ENCODE measurements at places on chromosomes 7 and 10.

DNA sequence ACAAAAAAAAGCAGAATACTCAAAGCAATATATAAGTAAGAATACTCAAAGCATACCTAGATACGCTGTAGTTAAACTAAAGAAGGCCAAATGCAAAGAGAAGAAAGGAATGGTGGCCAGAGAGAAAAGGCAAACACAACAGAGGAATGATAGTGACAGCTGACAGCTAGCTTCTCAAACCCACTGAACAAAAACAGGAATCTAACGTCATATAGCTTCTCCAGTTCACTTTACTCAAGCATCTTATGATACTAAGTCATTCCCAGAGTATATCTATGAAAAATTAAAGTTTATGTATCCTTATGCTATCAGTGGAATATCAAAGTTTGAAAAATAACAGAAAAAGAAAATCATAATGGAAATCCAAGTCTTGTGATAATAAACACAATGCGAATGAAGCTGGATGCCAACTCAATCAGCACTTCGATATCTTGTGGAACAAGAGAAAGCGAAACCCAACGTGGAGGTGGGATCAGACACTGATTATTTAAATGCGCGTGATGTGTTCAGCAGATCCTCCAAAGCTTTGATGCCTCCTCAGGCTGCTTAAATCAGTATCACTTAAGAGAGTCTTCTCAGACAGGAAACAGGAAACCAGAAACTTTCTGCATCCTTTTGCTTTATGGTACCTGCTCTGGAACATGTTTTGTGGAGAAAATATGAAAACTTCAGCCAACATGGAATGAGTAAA lies 102.8 kb downstream of the PIP4K2A start:
- no peak for DNase-seq

DNA sequence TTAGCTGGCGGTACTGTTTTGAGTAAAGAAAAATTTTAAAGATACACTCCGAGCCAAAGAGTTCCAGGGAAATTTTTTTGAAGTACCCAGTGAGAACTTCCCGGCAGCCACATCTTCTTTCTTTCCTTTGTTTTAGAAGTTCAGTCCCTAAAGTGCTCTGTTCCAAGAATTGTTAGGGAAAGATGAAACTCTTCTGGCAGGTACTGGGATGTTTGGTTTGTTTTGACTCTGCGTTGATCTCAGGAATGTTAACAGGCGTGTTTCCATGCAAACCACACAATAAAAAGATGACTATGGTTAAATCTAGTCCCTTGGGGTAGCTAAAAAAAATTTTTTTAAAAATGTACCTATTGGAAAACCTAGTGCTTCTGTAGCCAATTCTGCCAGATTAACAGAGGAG lies 224.7 kb upstream of the PHYHIPL start:
- peak; percentile 18 for DNase-seq

DNA sequence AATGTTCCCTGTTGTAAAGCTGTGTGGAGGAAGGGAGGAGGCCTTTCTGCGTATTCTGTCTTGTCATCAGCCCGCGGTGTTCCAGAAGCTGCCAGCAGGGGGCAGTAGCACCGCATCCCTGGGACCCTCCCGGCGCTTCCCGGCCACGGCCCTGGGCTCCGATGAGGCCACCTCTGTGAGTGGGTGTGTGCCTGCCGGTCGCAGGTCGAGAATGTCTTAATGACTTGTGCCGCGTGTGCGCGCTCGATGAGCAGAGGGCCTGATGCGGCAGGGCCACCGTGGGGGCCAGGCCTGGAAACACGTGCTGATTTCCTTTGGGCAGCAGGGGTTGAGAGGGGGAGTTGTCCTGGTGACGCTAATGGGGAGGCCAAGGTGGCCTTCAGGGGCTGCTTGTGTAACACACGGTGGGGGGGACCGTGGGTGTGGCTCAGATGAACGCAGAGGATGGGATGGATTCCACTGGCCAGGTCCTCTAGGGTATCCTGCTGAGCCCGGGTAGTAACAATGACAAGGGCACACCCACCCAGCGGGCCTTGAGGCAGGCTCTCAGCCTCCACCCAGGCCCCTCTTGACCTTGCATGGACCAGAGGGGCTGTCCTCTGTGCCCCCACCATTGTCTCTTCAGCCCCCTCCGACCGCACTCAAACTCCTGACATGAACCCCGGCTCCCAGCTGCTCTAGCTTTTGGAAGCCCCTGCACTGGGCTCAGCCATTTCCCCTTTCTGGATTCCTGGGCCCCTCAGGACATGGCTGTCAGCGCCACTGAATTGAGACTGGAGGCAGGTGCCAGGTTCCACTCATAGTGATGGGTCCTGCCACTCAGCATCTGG lies 135.9 kb upstream of the PODXL start:
- no peak for DNase-seq

GRCh38 chr10:51875610-51876009 lies 176.2 kb upstream of the CSTF2T start:
- DNase-seq, result no peak

GRCh38 chr10:131059881-131060280 lies 251.6 kb downstream of the TCERG1L start:
- no peak for DNase-seq

DNA sequence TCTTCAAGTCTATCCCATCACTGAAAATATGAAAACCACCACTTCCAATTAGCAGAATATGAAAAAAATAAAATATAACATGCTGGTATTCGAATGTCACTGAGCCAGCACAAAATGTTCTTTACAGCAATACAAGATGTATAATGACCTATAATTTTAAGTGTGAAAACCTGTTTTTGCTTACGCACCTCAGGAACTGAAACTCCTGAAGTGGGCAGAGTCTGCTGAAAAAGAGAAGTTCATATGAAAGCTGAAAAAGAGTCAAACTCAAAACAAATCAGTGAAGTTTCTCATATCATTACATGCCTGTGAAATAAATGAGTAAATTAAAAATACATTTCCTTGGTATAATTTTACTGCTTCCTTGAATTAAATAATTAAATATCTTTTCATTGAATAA lies 272.5 kb downstream of the DGKB start:
- no peak for DNase-seq

DNA sequence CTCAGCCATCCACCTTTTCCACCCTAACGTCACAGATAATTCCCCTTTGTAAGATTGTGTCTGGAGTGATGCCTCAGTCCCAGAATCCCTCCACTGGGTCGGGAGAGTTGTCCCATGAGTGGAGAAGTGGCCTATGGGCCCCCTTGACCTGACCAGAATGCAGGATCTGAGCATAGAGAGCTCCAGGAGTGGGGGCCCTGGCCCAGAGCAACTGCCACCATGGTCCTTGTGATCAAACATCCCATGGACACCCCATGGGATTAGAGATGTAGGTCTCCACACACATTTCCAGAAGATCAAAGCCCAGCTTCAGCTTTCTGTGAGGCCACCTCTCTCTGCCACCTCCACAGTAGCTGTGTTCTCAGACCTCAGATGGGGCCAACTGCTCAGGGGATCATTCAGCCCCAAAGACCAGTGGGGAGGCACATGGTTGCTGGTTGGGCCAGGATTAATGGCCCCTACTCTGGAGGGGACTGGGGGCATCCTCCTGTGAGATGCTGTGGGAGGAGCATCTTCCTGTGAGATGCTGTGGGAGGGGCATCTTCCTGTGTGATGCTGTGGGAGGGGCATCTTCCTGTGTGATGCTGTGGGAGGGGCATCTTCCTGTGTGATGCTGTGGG lies 28.5 kb upstream of the DPYSL4 start:
- no peak for DNase-seq

- no peak for DNase-seq
Measured at GRCh38 chr10:74963549-74963948, 137.1 kb downstream of the KAT6B start.

- DNase-seq, result no peak
Measured at GRCh38 chr10:37619336-37619735, 238.1 kb downstream of the ZNF248 start.

- DNase-seq, result no peak
Measured at GRCh38 chr7:134660961-134661376, 14.3 kb downstream of the BPGM start.

DNA sequence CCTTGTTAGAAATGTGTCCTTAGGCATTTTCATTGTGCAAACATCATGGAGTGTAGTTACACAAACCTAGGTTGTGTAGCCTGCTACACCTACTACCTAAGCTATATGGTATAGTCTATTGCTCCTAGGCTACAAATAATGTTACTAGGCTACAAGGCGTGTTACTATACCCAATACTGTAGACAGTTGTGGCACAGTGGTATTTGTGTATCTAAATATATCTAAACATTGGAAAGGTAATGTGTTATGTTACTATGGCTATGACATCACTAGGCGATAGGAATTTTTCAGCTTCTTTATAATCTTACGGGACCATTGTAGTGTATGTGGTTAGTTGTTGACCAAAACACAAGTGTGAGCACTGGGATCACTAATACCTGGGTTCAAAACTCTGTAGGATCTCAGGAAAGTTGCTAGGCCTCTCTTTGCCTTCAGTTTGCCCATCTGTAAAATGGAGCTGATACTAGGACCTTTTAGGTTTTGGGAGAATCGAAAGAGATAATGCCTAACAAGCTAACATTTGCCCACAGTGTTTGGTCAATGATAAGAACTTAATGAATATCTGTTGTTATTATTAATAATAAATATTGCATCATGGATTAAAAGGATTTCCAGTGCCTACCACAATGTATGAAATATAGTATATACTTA lies 2.7 kb downstream of the BICC1 start:
- DNase-seq, result no peak

- no peak for DNase-seq
Measured at GRCh38 chr10:50464004-50464409, 159.7 kb downstream of the SGMS1 start.

DNA sequence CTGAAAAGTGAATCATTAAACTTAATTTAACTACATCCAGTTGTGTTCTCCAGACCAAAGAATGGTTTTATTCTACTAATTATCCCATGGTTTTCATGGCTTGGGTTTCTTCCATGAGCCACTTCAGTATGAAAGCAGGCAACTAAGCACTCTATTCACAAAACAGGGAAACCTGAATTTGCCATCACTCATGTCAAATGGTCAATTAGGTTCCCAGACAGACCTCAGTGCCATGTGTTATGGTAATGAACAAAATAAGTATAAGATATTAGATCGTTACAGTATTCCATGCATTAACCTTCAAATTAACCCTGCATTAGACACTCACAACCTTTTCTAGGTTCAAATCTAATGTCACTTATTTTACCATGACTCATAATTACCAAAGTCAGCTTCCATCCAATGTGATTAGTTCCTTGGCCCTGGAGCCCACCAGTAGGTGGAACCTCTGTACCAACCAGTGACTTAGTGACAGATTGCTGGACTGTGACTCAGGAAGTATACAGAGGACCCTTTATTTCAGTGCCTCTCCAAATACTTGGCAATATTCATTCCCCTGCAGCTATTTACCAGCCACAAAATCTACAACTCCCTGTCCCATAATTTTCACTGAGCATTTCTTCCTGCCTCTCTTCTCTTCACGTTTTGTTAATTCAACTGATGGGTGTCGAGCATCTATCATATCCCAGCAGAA lies 1270.2 kb upstream of the SORCS1 start:
- no peak for DNase-seq

DNA sequence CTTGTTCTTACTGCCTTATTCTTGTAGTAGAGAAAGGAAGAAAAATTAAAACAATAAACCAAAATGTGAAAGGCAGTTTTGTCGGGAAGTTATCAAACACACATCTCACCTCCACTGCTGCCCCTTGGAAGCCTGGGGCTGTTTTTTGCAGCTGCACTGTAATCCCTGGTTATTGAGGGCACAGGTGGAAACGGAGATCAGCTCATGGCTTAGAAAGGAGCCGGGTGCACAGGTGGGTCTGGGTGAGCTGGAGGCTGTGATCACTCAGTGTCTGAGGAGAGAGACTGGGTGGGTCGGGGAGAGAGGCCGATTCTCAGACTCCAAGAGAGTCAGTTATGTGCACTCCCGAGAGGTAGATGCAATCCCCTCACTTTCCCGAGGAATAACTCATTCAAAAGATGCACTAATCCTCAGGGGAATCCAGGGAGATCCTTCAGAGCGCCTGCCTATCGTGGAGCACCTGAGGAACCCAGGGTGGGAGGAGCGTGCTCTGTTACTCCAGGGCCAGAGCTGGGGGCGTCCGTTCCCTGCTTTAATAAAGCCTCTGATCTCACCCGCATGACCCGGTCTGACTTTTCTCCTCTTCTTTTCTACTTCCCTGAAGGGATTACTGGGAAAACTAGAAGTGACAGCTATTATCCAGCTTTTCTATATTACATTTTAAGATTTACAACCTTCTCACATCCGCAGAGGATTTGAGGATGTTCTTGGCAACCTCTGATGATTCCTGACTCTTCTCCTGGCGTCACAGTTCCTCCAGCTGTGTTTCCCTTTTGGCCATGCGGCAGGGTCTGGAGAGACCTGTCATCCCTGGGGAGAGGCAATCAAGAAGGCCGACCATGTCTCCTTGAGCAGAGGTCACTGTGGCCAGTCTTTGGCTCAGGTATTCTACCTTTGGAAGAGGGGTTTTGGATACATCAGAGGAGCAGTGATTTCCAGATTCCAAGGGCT lies 82.1 kb downstream of the CAMK1D start:
- DNase-seq, result no peak

GRCh38 chr7:80018941-80019808 lies 115.5 kb upstream of the GNAI1 start:
- peak; percentile 11 for DNase-seq

DNA sequence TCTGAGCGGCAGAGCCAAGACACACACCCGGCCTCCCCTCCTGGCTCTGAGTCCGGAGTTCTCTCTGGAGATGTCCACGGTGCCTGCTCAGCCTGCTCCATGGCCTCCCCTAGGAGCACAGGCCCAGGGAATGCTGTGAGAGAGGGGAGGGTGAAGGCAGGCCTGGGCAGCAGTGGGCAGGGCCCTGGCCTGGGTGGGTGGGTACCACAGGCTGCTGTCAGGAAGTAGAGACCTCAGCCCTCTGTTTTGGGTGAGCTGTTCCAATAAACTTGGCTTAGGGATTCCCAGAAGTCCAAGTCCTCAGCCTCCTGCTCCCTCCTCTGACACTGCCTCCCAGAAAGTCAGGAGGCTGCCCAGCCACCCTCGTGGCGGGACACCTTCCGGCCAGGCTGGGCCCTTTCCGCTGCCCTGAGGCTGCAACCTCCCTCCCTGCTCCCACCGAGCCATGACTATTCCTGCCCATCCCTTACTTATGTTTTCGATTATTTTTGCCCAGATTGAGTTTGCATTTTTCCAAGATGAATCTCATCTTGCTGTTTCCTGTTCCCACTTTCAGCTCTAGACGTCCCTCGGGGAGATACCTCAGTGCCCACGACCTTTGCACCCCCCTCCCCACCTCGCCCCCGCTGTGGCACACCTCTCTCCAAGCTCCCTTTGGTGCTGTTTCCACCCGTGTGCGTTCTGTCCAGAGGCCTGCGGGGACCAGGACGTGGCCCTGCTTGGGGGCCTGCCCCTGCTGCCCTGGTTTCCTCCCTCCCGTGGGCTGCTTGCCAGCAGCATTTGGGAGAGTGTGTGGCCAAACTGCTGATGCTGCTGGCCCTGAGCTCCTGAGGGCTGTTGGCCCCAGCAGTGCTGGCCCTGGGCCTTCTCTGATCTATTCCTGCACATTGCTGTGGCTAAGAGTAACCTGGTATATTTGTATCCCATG lies 5.8 kb upstream of the POLM start:
- DNase-seq, result peak; percentile 86

DNA sequence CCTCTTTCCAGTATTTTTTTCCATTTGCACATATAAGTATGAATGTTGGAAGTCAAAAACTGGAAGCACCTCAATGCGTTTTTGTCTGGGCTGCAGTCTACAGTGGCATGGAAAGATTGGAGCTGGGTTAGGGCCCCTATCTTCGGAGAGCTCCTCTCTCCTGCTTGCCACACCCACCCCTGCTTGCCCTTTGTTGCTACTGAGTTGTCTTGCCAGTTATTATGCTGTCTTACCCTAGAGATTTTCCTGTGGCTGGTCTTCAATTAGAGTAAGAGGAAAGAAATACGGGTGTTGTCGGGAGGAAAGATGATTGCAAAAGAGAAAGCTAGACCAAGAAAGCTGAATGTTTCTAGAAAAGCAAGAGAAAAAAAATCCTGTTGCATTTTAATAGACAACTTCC lies 228.9 kb upstream of the CELF2 start:
- DNase-seq, result no peak

All from ovary (tissue), 10 donors.